ENCODE measurements at places on chromosomes 2 and 18.

- no peak for DNase-seq
Measured at GRCh38 chr18:63143330-63143771, 176.2 kb downstream of the BCL2 start.

GRCh38 chr18:25326361-25326952 lies 25.5 kb downstream of the ZNF521 start:
- DNase-seq: no peak

GRCh38 chr2:161039071-161039470 lies 121.2 kb upstream of the TANK start:
- no peak for DNase-seq

DNA sequence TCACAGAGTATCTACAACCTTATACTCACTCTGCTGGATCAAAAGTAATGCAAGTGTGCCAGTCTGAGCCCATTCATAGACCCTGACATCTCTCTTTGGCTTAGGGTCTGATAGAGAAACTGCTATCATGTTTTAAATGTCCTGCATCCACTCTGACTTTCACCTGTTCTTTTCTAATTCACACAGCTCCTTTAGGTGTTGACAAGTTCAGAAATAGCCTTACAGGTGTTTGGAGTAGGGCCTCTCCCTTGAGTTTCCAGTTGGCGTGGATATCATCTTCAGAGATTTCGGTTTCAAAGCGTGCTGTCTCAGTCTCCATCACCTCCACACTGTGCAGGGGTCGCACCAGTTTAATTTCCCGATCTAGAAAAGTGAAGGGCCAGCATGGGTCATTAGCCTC lies 150.3 kb downstream of the PLEKHA3 start:
- DNase-seq: no peak

- DNase-seq: no peak
Measured at GRCh38 chr2:46381871-46382270, 84.7 kb downstream of the EPAS1 start.

DNA sequence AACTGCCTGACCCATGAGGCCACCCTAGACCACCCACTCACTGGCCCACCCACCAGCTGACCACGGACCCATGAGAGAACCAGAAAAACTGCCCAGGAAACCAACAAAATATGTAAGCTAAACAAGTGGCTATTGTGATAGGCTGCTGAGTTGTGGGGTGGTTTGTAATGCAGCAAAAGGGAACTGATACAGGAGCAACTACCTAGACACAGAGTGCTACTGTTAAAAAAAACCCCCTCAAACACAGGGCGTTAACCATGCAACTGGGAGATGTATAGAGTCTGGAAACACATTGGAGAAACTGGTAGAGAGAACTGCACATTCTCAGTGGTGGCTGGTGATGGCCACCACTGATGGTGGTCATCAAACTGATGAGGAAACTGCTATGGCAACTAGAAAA lies 206.3 kb upstream of the GYPC start:
- no peak for DNase-seq

DNA sequence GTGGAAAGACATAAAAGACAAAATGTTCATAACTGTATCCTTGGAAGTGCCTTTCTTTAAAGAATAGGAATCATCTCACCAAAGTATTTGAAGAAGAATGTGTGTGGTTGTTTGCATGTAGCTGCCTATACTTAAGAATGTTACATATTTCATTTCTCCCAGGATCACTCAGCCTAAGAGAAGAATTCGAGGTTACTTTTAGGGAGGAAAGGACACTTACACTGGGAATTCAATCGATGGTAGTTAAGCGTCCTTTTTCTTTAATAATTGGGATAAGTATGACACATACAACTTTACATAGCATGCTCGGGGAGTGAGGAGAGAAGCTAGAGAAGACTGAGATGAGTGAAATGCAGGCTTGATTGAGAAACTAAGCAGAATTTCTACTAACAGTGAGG lies 22.0 kb upstream of the CYP1B1 start:
- DNase-seq: no peak

GRCh38 chr18:9792565-9793245 lies 84.6 kb downstream of the RAB31 start:
- no peak for DNase-seq

GRCh38 chr2:67841711-67842110 lies 221.1 kb downstream of the C1D start:
- no peak for DNase-seq

Data from CD4-positive, alpha-beta T cell treated with Interleukin-15 for 4 hours (primary cell).